ENCODE measurements at places on chromosomes 4 and X. TPM values are rescaled to one million over a fixed set of nuclear protein-coding genes. Genes with fewer than 3 reads are reported as not detected.
A peak's percentile ranks its signal among the peaks of the same experiment; 100 is the strongest.

Gene CCNB3
- total RNA-seq, result not detected

- no peak overlapping the region for H3K27ac ChIP-seq
- DNase-seq, result no peak
- no peaks in the 10 kb centered on the region for H3K36me3 ChIP-seq
- no peaks in the 10 kb centered on the region for H3K4me1 ChIP-seq
- H3K27me3 ChIP-seq, result no peaks in the 10 kb centered on the region
These were observed 38.5 kb downstream of the CYTL1 start for GRCh38 chr4:4980621-4981230.

DNA sequence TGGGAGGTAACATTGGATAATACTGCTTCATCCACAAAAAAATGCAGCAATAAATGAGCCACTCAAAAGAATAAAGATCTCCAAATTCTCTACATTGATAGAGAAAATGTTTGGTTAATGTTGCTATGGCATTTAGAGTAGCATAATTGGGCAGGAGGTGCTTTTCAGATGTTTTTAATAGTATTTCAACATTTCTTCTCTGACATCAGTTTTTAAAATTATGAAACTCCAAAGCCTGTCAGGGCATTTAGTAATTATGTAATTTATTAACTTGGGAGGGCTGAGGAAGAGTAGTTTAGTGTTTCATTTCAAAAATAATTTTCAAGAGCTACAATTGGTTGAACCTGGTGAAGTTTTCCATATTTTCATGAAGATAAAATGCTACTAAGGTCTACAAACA is 211.3 kb upstream of the INTU start:
- H3K27ac ChIP-seq, result no peak overlapping the region
- no peak overlapping the region for H3K4me3 ChIP-seq
- no peaks in the 10 kb centered on the region for H3K27me3 ChIP-seq
- no peaks in the 10 kb centered on the region for H3K4me1 ChIP-seq

DNA sequence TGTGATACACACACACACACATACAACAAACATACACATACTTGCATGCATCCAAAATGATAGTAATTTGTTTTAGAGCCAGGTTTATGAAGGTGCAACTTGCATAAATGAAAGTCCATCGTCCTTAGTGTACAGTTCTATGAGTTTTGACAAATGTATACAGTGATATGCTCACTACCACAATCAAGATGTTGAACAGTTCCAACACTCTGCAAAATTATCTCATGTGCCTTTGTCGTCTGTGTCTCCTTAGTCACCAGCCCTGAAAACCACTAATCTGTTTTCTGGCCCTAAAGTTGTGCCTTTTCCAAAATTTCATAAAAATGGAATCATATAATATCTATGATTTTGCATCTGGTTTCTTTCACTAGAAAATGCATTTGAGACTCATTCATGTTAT is 67.8 kb upstream of the ANXA3 start:
- no peak overlapping the region for H3K27ac ChIP-seq
- no peaks in the 10 kb centered on the region for H3K27me3 ChIP-seq
- DNase-seq, result no peak
- no peaks in the 10 kb centered on the region for H3K4me1 ChIP-seq

DNA sequence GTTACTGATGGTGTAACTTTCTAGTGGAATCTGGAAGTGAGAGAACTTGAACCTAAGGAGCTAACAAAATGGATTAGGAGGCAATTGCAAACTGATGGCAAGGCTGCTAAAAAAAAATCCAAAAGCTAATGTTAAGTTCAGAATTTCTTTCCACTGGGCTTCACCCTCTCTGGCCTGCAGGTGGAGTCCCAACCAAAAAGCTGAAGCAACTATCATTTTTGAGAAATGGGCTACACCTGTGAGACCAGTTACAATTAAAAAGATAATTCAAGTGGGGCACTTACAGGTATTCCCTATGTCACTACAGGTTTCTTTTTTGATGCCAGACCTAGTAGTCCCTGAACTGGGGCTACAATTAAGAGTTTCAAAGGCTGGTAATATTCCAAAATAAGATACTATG is 142.1 kb upstream of the FTHL17 start:
- H3K27me3 ChIP-seq, result no peaks in the 10 kb centered on the region
- H3K36me3 ChIP-seq, result no peaks in the 10 kb centered on the region
- no peak overlapping the region for H3K27ac ChIP-seq

GRCh38 chr4:10758906-10759305 is 74.3 kb upstream of the CLNK start:
- H3K4me3 ChIP-seq, result no peak overlapping the region
- H3K36me3 ChIP-seq, result no peaks in the 10 kb centered on the region
- H3K27ac ChIP-seq, result no peak overlapping the region
- H3K27me3 ChIP-seq, result no peaks in the 10 kb centered on the region
- H3K4me1 ChIP-seq, result no peaks in the 10 kb centered on the region

Gene PAGE4
- total RNA-seq, result not detected

GRCh38 chrX:53265771-53266574 is 15.4 kb downstream of the IQSEC2 start:
- no peaks in the 10 kb centered on the region for H3K27me3 ChIP-seq

GRCh38 chr4:85725721-85726170 is 250.8 kb downstream of the ARHGAP24 start:
- no peaks in the 10 kb centered on the region for H3K36me3 ChIP-seq
- peaks cover 2% of the 10 kb centered on the region for H3K4me1 ChIP-seq
- H3K27me3 ChIP-seq, result no peaks in the 10 kb centered on the region
- no peak overlapping the region for H3K4me3 ChIP-seq

Gene YY2
- total RNA-seq, result 2.9 TPM

Gene BMP3
- 1.3 TPM for total RNA-seq

DNA sequence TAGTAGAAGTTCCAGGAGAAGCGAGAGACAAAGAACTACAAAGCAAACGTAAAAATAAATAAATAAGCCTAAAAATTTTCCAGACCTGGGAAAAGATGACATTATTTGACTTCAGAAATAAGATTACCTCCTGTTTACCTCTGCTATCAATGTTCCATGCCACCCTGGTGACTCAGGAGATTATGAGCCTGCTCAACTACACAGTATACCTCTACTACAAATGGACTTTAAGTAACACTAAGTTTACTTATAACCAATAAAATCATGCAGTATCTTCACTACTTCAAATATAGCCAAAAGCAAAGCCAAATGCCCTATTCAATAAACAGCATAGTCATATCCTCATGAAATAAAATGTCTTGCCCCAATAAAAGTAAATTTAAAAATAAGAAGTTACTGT is 105.4 kb downstream of the CYLC1 start:
- no peaks in the 10 kb centered on the region for H3K27me3 ChIP-seq
- no peaks in the 10 kb centered on the region for H3K36me3 ChIP-seq
- no peak for DNase-seq
- no peak overlapping the region for H3K27ac ChIP-seq
- no peaks in the 10 kb centered on the region for H3K4me1 ChIP-seq
- no peak overlapping the region for H3K4me3 ChIP-seq

Gene ATP2B3
- total RNA-seq, result 0.19 TPM

GRCh38 chr4:168386002-168386401 is 67.5 kb upstream of the DDX60 start:
- no peak overlapping the region for H3K4me3 ChIP-seq
- no peak for DNase-seq
- H3K4me1 ChIP-seq, result no peaks in the 10 kb centered on the region
- no peaks in the 10 kb centered on the region for H3K36me3 ChIP-seq

GRCh38 chr4:8656185-8656517 is 63.6 kb downstream of the CPZ start:
- no peak overlapping the region for H3K4me3 ChIP-seq
- no peaks in the 10 kb centered on the region for H3K27me3 ChIP-seq
- no peak overlapping the region for H3K27ac ChIP-seq
- no peaks in the 10 kb centered on the region for H3K36me3 ChIP-seq
- no peak for DNase-seq
- no peaks in the 10 kb centered on the region for H3K4me1 ChIP-seq

Gene UCP1
- not detected for total RNA-seq

Gene ANK2
- total RNA-seq, result 64.4 TPM

- H3K36me3 ChIP-seq, result no peaks in the 10 kb centered on the region
- no peak overlapping the region for H3K4me3 ChIP-seq
- no peak for DNase-seq
- H3K27ac ChIP-seq, result no peak overlapping the region
- no peaks in the 10 kb centered on the region for H3K4me1 ChIP-seq
These were observed 99.4 kb upstream of the STK26 start for GRCh38 chrX:131923614-131924250.

Gene SPIN2A
- 2.4 TPM for total RNA-seq

- H3K4me3 ChIP-seq, result no peak overlapping the region
- no peaks in the 10 kb centered on the region for H3K36me3 ChIP-seq
- H3K4me1 ChIP-seq, result no peaks in the 10 kb centered on the region
- no peak overlapping the region for H3K27ac ChIP-seq
- H3K27me3 ChIP-seq, result no peaks in the 10 kb centered on the region
These were observed 13.0 kb downstream of the SH3BP2 start for GRCh38 chr4:2805712-2806389.

Gene TEX13C
- total RNA-seq, result not detected

DNA sequence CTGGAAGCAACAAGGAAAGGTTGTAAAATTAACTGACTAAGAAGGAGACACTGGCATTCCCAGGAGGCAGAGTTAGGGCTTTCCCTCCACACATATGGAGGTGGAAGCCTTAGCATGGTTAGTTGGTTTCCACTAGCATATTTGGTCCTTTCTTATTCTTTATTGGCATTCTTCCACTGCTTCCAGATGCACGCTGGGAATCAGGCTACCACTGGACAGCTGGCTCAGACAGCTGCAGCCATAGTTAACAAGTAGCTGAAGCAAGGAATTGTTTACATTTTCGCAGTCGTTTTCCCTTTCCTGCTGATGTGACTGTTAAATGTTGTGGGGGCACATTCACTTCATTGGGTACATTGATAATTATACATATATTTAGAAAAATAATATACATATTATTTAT is 169.2 kb downstream of the GRIA2 start:
- H3K4me3 ChIP-seq, result no peak overlapping the region
- H3K27me3 ChIP-seq, result no peaks in the 10 kb centered on the region
- H3K27ac ChIP-seq, result no peak overlapping the region
- no peak for DNase-seq

Gene TLR10
- 1.1 TPM for total RNA-seq

GRCh38 chrX:104195489-104196084 is 29.3 kb downstream of the FAM199X start:
- H3K4me3 ChIP-seq, result no peak overlapping the region
- no peak overlapping the region for H3K27ac ChIP-seq
- H3K36me3 ChIP-seq, result no peaks in the 10 kb centered on the region
- DNase-seq, result no peak
- no peaks in the 10 kb centered on the region for H3K27me3 ChIP-seq

Gene SRPX
- total RNA-seq, result 110 TPM

GRCh38 chr4:185101354-185101890 is 41.6 kb upstream of the SLC25A4 start:
- H3K4me1 ChIP-seq, result no peaks in the 10 kb centered on the region
- H3K4me3 ChIP-seq, result no peak overlapping the region
- H3K36me3 ChIP-seq, result no peaks in the 10 kb centered on the region
- H3K27me3 ChIP-seq, result no peaks in the 10 kb centered on the region

GRCh38 chr4:103002551-103002950 is 17.0 kb downstream of the SLC9B1 start:
- no peak for DNase-seq
- H3K27me3 ChIP-seq, result no peaks in the 10 kb centered on the region

DNA sequence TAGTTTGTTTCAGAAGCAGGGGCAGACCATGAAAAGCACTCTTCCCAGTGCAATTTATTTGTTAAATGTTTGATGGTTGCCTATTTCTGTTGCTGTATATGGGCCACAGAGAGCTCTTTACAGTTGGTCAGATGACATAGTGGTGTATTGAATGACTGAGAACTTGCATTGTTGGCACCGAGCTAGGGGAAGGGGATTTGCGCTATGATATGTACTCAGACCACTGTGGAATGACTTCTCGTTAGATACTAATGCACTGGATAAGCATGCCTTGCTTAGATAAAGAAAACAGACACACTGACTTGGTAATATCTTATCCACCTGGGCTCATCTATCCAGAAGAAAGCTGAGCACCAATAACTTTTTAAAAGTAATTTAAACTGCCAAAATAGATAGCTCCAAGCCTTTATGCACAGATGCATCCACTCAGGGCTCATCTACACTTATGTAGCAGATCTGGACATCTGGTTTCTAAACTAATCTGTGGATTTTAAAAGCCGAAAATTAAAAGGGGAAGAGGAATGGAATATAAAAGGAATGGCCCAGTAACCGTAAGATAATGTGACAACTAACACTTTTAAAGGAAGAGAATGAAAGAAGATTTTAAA is 132.7 kb downstream of the GATB start:
- H3K4me3 ChIP-seq, result no peak overlapping the region
- H3K27me3 ChIP-seq, result no peaks in the 10 kb centered on the region
- H3K4me1 ChIP-seq, result peaks cover under 1% of the 10 kb centered on the region

- H3K27ac ChIP-seq, result peak overlapping the region; percentile 57
- no peak for DNase-seq
- no peaks in the 10 kb centered on the region for H3K36me3 ChIP-seq
- H3K4me3 ChIP-seq, result no peak overlapping the region
- peaks cover 1% of the 10 kb centered on the region for H3K4me1 ChIP-seq
These were observed 40.4 kb downstream of the GUCY1B1 start for GRCh38 chr4:155799116-155799793.
